Sigmoid colon (tissue), 7 donors: ENCODE measurements at places on chromosomes 5 and 9. TPM values are rescaled to one million over a fixed set of nuclear protein-coding genes. Genes with fewer than 3 reads are reported as not detected.

AHRR gene
- 1.4 TPM for total RNA-seq

ANKRD55 gene
- total RNA-seq = 1.9 TPM

- DNase-seq = no peak
These were observed 16.7 kb downstream of the PTGS1 start for GRCh38 chr9:122387536-122387935.

GRCh38 chr5:57915536-57915935, 432.9 kb upstream of the ACTBL2 start:
- DNase-seq = no peak

DNA sequence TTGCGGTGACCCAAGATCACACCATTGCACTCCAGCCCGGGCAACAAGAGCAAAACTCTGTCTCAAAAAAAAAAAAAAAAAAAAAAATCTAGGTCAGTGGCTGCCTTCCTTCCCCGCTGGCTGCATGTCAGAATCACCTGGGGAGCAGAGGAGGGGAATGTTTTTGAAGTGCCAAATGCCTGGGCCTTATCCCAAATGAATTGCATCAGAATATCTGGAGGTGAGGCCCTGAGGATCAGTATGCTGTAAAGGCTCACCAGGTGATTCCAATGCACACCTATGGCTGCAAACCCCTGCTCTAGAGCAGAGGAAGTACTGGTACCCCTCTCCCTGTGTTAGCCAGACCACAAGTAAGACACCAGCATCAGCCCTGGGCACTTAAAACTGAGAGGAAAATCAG, 44.7 kb upstream of the GABRP start:
- no peak for DNase-seq

DNA sequence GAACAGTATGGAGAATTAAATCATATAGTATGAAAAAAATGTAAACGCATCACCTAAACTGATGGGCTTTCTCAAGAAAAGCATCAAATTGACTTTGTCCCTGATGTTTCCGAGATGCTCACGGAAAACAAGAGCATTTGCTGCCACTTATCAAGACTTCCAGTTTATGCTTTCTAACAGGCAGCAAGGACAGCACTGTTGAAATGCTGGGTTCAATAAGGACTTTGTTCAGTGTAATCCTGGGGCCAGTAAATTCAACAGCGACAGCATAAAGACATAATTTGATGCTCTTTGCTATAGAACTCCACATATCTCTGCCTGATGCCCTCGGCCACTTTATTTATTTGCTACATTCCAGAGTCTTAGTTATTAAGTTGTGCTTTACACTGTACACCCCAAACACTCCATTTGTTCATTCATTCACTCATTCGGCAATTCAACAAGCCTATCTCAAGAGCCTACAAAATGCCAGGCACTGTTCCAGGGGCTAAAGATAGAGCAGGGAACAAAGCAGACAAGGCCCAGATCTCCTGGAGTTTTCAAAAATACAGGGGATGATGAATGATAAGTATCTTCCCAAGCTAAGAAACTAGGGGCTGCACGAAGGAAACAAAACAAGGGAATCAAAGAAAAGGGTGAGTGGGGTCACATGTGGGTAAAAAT, 294.6 kb downstream of the ZNF608 start:
- DNase-seq = no peak

SLC2A6 gene
- 1.4 TPM for total RNA-seq

DNA sequence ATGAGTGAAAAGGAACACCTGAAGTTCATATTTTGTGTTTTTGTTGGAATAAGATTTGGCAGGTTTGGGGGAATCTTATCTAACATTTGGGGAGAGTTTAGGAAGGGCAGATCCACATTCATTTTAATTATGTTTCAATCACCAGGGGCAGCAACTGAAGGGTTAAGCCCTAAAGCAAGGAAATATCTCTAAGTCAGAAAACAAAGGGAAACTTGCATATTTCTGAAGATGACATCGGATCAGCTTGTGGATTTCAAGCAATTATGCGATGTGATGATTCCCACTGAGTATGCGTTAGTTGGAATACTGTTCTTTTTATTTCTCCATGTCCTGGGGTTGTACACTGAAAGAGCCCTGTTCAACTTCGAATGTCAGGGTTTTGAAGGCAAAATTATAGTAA, 59.8 kb upstream of the NFIB start:
- no peak for DNase-seq

- DNase-seq = peak; percentile 87
These were observed 79.5 kb upstream of the HTR4 start for GRCh38 chr5:148733601-148734438.

- DNase-seq = peak; percentile 81
These were observed 1.0 kb upstream of the DAB2IP start for GRCh38 chr9:121650217-121651007.

SPAG8 gene
- total RNA-seq = 2.5 TPM

HTR4 gene
- 1.7 TPM for total RNA-seq

DNA sequence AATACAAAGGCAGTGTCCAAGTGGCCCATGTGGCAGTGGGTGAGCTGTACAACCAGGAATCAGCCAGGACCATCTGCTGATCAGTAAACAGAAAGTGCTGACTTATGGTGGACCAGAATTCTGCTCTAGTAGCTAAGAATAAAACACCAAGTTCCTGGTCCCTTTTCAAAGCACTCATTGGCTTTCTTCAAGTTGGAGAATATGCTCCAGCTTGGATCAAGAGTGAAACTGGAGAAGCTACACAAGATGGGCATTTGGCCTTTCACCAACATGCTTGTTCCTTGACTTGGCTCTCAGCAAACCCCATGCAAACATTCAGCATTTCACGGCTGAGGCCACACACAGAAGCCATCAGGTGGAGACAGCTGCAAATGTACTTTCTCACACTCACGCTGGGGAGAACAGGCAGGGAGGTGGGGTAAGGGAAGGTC, 32.1 kb downstream of the MARCHF3 start:
- no peak for DNase-seq
